ENCODE measurements at places on chromosomes 7 and 10.

- no peak for DNase-seq
Observed at GRCh38 chr7:107312418-107312817, 143.6 kb downstream of the HBP1 start.

GRCh38 chr7:48041653-48041970 is 6.3 kb downstream of the C7orf57 start:
- DNase-seq = no peak

DNA sequence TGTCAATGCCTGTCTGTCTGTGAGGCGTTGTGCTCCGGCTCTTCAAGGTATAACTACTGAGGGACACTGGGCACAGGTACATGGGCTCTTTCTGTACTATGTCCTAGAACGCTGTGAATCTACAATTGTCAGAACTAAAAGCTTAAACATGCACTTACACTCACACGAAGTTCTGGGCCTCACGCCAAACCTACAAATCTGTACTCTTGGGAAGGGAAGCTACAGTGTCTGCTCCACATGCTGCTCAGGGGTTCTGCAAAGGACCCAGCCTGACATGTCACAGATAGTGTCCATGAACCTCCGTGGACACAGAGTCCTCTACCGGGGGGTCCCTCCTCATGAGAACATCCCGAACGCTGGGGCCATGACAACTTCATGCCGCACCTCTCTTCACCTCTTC is 268.7 kb downstream of the WDR37 start:
- no peak for DNase-seq

DNA sequence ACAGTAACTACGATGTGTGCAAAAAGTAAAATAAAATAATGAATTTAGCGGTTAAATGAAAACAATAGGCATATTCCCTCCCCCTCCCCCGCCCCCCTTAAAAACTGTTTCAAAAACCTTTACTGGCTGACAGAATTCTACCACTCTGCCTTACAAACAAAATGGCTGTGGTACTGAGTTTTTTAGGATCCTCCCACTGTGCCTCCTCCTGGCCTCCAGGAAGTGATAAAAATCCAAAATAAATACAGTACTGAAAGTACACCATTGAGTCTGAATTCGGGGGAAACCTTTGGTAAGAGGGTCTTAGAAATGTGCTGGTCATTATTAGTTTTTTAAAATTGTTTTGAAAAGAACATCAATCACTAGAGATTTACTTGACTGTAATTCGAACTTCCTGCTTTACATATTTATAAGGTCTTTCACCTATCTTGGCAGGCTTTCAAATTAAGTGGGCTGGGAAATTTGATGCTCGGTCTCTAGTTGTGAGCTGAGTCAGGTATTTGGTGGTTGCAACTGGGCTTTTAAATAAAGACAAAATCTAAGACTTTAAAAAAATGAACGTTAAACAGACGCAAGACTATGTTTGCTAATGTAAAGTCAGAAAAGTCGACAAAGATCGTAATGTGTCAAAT is 32.5 kb upstream of the EPC1 start:
- peak; percentile 39 for DNase-seq
